NCI-H146 (cell line): ENCODE measurements at places on chromosomes 7 and 10.

DNA sequence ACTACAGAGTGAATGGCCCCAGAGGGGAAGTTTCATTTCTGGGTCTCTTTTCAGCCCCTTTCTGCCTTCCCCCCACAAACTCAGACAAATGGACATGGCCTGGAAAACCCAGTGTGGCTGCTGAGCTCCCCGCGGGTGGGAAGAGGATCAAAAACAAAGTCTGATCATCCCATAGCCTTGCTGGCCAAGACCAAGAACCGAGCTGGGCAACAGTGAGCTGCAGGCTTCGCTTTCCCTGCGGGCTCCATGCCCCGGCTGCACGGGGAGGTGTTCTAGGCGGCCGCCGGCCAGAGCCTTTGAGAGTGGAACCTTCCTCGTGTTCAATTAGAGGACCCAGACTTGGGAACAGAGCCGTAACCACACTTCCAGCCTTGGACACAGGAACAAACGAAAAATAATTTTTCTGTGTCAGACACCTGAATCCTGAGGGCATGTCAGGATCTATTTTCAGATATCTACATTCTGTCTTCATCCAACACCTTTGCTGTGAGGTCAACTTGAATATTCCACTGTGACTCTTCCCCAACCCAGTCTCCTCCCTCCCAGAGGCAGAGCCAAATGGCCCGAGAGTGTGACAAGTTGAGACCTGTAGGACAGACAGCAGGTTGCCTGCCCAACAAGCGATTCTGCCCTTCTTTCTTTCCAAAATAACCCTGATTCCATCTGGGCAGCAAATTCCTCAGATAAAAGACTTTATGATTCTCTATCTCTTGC lies 26.0 kb downstream of the WDR86 start:
- DNase-seq, result no peak

DNA sequence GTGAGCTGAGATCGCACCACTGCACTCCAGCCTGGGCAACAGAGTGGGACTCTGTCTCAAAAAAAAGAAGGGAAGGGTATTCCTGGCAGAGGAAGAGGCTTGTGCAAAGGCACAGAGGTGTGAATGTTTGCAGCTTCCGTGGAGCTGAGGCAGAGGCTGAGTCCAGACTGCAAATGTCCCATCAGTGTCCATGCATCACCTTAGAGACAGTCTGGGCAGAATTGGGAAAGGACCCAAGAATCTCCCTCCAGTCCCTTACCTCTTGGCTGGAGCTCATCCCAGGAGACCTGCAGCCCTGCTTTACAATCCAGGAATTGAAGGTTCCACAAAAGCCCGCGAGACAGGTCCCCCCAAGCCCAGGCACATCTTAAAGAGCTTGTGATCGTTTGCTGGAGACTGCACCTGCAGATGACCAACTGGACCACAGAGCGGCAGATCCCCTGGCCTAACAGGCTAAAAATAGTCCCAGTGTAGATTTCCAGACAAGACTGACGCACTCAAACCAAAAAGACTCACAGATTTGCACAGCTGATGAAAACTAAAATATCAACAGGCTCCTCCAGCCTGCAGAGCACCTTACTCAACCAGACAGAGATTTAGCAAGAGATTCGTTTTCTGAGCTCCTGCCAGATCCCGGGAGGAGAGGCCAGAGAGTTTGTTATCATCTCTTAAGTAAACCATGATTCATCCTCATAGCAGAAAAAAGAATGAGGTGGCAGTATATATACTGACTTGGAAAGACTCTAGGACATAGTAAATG lies 22.9 kb upstream of the NANOS1 start:
- DNase-seq, result no peak

- DNase-seq, result peak; percentile 11
Measured at GRCh38 chr7:455110-455928, 64.3 kb downstream of the PDGFA start.

DNA sequence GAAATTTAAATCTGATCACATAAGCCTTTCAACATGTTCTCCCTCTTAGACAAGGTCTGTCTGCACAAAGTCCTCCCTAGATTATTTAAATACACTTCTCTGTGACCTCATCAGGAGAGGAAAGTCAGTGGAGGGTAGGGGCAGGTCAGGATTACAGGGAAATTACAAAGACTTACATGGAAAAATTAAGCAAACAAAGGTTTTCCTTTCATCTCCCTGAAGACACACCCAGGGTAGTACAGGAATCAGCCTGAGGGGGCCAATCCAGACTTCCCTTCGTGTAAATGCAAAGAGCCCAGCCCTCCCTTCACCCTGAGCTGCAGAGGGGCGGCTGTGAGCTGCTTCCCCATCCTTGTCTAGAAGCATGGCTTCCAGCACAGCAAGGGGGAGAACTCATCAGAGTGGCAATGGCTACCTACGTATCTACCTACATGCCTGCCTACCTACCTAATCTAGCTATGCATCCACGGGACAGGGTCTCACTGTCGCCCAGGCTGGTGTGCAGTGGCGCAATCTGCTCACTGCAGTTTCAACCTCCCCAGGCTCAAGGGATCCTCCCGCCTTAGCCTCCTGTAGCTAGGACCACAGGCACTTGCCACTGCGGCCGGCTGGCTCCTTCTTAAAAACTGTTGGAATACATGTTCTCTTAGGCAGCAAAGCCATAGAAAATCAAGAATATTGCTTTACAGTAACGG lies 33.2 kb downstream of the PITRM1 start:
- no peak for DNase-seq

DNA sequence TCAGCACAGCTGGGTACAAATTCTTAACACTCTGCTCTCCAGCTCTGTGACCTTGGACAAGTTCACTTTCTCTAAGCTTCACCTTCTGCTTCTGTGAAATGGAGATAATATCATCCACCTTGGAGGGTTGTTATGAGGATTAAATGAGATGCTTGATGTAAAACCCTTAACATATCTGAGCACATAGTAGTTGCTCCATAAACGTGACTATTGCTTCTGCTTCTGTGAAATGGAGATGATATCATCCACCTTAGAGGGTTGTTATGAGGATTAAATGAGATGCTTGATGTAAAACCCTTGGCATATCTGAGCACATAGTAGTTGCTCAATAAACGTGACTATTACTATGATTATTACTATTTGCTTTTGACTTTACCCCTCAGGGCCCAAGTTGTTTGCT lies 14.6 kb downstream of the EPHB6 start:
- no peak for DNase-seq

- DNase-seq, result peak; percentile 78
Measured at GRCh38 chr10:78655979-78656378, 412.8 kb upstream of the ZMIZ1 start.

- DNase-seq, result no peak
Measured at GRCh38 chr10:23581906-23582450, 143.1 kb downstream of the OTUD1 start.

GRCh38 chr7:75064801-75065200 lies 8.8 kb downstream of the RCC1L start:
- DNase-seq, result no peak

DNA sequence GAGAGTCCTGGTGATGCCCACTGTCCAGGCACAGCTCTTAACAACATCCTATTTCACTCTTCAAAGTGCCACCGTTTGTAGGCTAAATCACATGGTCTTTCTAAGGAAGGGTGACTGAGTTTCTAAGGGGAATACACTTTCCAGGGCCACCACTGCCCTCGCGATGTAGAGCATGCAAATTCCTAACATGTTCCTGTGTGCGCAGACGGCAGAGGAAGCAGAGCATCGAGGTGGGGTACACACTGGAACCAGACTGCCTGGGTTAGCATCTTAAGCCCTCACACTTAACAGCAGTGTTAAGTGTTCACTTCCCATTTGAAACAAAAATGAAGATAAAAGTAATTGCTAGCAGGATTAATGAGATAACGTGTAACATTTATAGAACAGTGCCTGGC lies 3.0 kb downstream of the VOPP1 start:
- no peak for DNase-seq

DNA sequence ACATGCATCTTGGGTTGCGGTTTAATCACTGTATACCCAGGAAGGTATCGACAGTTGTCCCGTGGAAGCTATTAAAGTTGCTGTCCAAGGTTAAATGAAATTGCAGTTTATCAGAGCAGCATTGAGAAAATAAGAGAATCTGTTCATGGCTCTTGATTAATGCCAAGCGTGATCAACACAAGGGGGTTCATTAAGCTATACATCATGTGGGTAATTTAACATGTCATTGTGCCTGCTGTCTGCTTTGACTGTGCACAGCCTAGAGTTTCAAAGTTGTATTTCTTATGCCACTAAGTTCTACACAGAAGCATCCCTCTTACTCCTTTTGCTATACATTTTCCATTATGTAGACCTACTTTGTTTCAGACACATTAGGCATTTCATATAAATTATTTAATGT lies 74.8 kb upstream of the SP8 start:
- DNase-seq, result no peak

GRCh38 chr10:18400906-18401245 lies 250.5 kb downstream of the NSUN6 start:
- peak; percentile 46 for DNase-seq

GRCh38 chr10:79386637-79387465 lies 39.6 kb downstream of the PPIF start:
- DNase-seq, result no peak

DNA sequence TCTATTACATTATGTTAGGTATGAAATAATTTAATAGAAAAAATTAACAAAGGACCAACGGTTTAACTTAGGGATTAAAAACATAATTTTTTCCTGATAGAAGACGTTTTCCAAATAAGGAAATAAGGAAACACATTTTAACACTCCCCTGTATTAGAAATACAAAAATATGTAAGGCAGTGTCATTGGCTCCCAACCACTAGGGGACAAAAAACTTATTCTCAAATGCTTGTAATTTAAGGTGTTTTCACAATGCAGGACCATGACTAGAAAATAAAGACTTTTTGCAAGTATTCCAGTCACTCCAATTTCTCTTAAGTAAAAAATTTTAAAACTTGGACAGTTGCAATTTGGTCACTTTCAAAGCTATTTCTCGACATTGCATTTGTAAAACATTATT lies 98.8 kb upstream of the ODAD2 start:
- no peak for DNase-seq

- DNase-seq, result no peak
Measured at GRCh38 chr10:80110986-80111385, 21.5 kb upstream of the PLAC9 start.

- DNase-seq, result peak; percentile 97
Measured at GRCh38 chr7:140506788-140507464, 27.6 kb upstream of the MKRN1 start.

DNA sequence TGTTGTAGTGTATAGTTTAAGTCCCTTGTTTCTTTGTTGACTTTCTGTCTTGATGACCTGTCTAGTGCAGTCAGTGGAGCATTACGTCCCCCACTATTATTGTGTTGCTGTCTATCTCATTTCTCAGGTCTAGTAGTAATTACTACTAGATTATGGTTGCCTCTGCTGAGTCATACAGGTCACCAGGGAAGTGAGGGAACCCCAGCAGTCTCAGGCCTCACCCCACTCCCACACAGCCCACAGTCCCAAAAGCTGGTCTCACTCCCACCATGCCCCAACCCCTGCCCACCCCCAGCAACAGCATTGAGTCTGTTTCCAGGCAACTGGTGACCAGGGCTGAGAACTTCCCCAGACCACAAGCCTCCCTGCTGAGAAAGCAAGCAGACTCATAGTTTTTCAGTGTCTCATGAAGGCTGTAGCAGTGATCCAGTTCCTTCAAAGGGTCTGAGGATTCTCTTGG lies 88.0 kb downstream of the PLXDC2 start:
- DNase-seq, result no peak

DNA sequence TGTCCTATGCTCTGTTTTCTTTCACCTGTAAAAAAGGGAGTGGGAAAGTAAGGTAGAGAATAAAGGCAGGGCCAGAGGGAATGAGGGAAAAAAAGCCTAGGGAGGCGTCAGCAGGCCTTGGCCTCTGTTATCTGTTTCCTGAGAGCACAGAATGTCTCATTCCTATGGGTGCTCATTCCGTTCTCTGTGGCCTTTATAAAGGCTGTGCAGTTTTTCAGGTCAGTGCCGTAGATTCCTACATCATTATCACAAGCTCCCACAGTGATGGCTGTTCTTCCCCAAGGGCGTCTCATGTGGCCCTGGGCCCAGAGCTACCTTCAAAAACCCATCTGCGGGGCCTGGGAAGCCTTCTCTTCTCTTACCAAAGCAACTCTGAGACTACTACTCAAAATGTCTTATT lies 16.7 kb upstream of the AKR1B10 start:
- no peak for DNase-seq

DNA sequence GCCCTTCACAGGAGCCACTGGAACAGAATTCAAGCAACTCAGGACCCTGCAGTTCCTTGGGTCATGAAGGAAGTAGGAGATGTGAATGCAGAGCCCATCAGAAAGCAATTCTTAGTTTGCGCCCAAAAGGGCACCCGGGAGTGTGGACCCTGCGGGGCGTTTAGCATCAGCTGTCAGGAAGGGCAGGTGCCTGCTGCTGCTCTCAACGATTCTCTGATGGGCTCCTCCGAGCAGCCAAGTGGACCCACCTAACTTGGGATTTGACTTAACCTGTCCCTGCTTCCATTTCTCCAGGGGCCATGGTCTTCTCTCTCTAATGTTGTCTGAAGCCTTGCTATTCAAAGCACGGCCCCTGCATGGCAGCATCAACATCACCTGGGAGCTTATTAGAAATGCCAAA lies 17.1 kb downstream of the CPA5 start:
- DNase-seq, result no peak

DNA sequence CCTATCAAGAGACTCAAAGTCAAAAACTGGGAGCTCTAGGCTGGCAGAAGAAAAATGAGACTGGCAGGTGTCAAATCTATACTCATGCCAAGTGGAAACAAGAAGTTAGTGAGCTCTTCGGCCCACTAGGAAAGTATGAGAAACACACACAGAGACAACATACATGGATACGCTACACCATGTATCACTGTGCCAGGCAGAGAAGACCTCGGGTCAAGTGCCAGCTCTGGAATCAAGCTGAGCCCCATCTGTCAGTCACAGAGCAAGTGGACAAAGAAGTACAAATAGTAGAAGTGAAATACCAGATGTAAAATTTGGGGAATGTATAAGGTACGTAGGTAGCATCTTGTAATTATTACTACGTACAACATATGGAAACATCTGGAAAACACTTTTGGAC lies 62.4 kb downstream of the FAM13C start:
- no peak for DNase-seq

DNA sequence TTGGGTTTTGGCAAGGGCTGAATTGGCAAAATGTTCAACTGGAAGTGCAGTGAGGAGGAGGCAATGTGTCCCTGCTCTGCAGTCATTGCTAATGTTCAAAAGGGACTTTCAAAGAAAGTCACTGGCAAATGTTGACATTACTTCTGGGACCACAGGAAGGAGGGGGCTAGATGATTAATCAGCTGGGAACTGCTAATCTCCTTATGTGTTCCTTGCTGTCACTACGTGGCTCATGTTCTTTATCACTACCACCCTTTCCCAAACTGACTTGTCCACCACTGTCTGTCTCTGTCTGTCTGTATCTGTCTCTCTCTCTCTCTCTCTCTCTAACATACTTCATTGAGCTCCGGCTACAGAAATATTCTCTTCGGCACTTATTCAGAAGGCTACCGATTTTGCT lies 86.9 kb upstream of the MTPN start:
- peak; percentile 53 for DNase-seq

DNA sequence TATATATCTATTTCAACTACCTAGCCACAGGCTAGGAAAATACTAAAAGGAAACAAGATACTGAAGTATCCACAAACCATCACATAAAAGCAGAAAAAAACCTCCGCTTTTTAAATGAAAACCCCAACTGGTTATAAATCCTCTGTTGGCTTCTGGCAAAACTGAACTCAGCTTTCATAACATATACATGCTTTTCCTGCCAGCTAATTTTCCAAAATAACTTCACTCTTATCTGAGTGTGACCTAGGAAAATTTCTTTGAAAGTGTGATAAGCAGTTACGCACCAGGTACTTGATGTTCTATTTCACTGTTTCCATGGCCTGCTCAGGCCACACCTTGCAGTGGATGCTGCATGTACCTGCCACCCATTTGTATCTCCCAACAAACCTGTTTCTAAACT lies 11.8 kb downstream of the FAM3C start:
- DNase-seq, result no peak

- DNase-seq, result no peak
Measured at GRCh38 chr10:75469006-75469616, 37.7 kb downstream of the LRMDA start.
